ENCODE measurements at places on chromosomes 2 and 18.

DNA sequence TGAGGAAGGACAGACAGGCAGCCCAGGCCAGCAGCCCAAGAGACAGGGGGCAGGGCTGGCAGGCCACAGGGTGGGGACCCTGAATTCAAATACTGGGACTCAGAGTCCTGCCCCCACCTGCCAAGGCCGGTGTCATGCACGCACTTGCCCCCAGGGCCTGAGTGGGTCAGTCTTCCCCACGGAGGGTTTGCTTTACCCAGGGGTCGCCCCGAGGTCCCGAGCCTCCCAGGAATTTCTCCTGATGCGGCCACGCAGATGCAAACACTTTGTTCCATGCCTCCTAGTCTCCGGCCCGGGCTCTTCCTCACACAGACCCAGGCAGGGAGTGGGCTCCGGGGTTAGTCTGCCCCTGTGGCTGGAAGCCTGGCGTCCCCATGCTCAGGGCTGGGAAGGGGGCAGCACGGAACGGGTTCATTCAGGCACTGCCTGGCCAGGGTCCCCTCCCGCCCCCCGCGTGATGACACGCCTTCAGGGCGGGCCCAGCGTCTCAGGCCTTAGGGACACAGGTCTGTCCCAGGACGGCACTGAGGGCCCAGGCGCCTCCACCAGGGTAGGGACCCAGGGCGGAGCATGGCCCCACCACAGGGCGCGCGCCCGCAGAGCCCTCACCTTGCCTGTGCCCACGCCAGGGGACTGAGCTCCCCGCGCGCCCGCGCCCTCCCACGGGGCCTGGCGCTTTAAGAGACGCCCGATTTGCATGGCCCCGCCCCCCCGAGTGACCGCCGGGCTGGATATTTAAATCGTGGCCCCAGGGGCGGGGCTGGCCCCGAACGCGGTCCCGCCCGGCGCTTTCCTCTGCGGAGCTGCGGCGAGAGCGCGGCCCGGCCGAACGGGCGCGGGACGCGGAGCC lies at the start of gene SNED1:
Gene SNED1 (plus strand): TSS at position 763 of the 850 bp plus-strand sequence. CDS start 220 bp downstream, outside the sequence.
- H3K4me3 ChIP-seq: no peak within 1 kb of the TSS
- H3K27ac ChIP-seq: no peak within 1 kb of the TSS
- no peaks in the 10 kb centered on the region for H3K27me3 ChIP-seq
- no peaks in the 10 kb centered on the region for H3K4me1 ChIP-seq

GRCh38 chr2:199484927-199485326 lies 27.2 kb upstream of the SATB2 start:
- no peak overlapping the region for H3K27ac ChIP-seq
- DNase-seq: no peak
- no peaks in the 10 kb centered on the region for H3K27me3 ChIP-seq
- H3K36me3 ChIP-seq: no peaks in the 10 kb centered on the region
- no peak overlapping the region for H3K4me3 ChIP-seq
- no peaks in the 10 kb centered on the region for H3K4me1 ChIP-seq

DNA sequence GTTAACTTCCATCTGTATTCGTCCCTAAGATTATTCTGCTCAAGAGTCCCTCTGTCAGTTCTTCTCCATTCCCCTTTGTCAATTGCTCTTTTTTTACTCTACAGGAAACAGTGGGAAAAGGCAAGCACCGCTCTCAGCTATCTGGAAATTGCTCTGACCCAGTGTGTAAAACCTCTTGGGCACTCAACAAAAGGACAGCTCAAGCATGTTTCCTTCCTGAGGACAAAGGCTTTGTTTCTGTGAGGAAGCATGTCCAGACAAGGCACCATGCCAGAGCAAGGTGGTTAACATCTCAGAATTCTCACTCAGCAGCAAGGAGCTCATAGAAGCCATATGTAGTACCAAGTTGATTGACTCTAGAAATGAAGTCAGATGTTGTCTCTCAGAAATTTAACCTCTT lies 735.6 kb downstream of the TSN start:
- DNase-seq: no peak
- no peaks in the 10 kb centered on the region for H3K4me1 ChIP-seq
- no peaks in the 10 kb centered on the region for H3K27me3 ChIP-seq

- H3K4me1 ChIP-seq: no peaks in the 10 kb centered on the region
- no peak overlapping the region for H3K4me3 ChIP-seq
- H3K36me3 ChIP-seq: no peaks in the 10 kb centered on the region
- DNase-seq: no peak
- no peaks in the 10 kb centered on the region for H3K27me3 ChIP-seq
- no peak overlapping the region for H3K27ac ChIP-seq
Observed at GRCh38 chr18:36451454-36452251, 154.1 kb downstream of the FHOD3 start.

- no peak for DNase-seq
- H3K36me3 ChIP-seq: no peaks in the 10 kb centered on the region
- H3K27ac ChIP-seq: no peak overlapping the region
Observed at GRCh38 chr2:56299171-56299691, 115.4 kb downstream of the CCDC85A start.

- no peaks in the 10 kb centered on the region for H3K36me3 ChIP-seq
- DNase-seq: no peak
- H3K4me1 ChIP-seq: no peaks in the 10 kb centered on the region
- no peaks in the 10 kb centered on the region for H3K27me3 ChIP-seq
Observed at GRCh38 chr2:2633017-2633416, 301.9 kb upstream of the MYT1L start.

DNA sequence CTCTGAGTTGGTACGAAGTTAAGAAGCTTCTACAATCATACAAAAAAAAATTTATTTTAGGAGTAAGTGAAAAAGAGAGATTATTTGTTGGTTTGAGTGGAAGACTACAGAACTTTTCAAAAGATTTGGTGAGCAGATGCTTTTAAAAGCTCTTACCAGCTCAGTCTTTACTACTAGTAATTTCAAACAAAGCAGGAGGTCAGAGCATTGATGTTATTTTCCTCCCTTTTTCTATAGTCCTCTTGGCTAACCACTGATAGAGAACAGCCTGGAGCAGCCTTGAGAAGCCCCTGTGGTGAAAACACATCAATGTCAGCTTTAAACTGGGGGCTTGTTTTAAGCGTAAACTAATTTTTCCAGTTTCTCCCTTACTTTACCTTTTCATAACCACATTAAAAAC lies 559.3 kb upstream of the CDH2 start:
- no peaks in the 10 kb centered on the region for H3K36me3 ChIP-seq
- DNase-seq: no peak
- no peaks in the 10 kb centered on the region for H3K4me1 ChIP-seq
- H3K27ac ChIP-seq: no peak overlapping the region
- H3K27me3 ChIP-seq: no peaks in the 10 kb centered on the region

DNA sequence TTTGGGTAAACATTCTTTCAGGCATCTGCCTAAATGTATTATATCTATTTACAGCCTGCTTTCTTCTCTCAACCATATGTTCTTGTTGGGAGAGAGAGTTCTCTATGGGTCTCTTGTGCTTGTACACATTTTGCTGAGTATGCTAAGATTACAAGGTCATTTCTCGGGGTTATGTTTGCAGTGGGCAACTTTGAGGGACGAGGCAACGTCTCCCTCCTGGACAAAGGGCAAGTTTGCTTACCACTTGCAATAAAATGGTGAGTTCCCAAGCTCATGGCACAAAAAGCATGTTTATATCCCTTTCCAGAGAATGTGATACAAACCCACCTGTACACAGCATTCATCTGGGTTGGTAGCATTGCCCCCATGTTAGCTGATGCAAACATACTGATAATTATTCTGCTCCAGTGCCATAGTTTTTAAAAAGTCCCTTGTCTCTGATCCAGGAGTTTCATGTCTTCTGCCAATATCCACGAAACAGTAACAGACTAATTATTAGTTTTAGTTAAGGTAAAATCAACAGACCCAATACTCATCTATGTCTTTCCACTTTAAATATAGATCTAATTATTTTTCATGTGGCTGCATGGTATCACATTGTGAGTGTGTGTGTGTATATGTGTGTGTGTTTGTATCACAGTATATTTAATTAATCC lies 84.2 kb upstream of the MAPK4 start:
- H3K4me1 ChIP-seq: no peaks in the 10 kb centered on the region
- no peak overlapping the region for H3K27ac ChIP-seq
- DNase-seq: no peak
- H3K27me3 ChIP-seq: no peaks in the 10 kb centered on the region

DNA sequence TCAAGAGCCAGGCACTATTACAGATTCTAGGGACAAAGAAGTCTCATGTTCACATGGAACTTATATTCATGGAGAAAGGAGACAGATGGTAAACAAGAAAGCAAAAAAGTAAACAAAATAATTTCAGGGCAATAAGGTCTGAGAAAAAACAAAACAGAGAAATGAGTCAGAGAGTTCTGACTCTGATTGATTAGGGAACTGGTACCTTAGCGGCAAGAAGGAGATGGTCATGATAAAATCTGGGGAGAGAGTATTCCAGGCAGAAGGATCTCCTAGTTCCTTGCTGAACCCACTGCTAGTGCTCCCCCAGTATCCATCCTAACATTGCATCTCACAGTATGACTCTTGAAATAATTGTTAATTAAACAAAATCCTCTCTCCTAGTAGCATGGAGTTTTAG lies 161.8 kb upstream of the KLF7 start:
- H3K4me3 ChIP-seq: no peak overlapping the region
- DNase-seq: no peak
- no peak overlapping the region for H3K27ac ChIP-seq
- H3K4me1 ChIP-seq: no peaks in the 10 kb centered on the region
- H3K36me3 ChIP-seq: no peaks in the 10 kb centered on the region
- no peaks in the 10 kb centered on the region for H3K27me3 ChIP-seq
